ENCODE measurements at places on chromosomes 5 and 9.

GRCh38 chr9:104774132-104774531, 10.2 kb downstream of the NIPSNAP3B start:
- DNase-seq: no peak

GRCh38 chr9:137632230-137633161, 13.7 kb downstream of the EHMT1 start:
- no peak for DNase-seq

- no peak for DNase-seq
Measured at GRCh38 chr5:89668821-89669220, 740.7 kb downstream of the CETN3 start.

- no peak for DNase-seq
Measured at GRCh38 chr5:139653616-139654015, 5.5 kb downstream of the CXXC5 start.

DNA sequence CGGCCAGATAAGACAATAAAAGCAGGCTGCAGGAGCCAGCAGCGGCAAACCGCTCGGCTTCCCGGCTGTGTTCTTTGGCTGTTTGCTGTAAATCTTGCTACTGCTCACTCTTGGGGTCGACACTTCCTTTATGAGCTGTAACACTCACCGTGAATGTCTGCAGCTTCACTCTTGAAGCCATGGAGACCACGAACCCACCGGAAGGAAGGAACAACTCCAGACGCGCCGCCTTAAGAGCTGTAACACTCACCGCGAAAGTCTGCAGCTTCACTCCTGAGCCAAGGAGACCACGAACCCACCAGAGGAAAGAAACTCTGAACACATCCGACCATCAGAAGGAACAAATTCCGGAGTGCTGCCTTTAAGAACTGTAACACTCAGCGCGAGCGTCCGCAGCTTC, 451.7 kb downstream of the AGTPBP1 start:
- DNase-seq: no peak

DNA sequence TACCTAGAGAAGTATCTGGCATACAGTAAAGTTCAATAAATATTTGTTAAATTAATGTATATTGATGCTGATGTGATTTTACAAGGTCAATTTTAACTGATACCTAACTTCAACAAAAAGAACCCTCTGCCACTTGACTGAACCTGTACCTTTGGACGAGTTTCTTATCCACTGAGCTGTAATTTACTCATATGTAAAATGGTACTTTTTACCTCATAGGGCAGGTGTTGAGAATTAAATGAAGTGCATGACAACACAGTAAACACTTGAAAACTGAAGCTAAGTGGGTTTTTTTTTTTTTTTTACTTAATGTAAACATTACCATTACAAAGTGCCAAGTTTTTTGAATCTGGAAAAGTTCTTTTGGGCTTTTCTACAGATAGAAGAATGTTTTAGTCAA, 15.4 kb downstream of the NIPSNAP3B start:
- DNase-seq: no peak

DNA sequence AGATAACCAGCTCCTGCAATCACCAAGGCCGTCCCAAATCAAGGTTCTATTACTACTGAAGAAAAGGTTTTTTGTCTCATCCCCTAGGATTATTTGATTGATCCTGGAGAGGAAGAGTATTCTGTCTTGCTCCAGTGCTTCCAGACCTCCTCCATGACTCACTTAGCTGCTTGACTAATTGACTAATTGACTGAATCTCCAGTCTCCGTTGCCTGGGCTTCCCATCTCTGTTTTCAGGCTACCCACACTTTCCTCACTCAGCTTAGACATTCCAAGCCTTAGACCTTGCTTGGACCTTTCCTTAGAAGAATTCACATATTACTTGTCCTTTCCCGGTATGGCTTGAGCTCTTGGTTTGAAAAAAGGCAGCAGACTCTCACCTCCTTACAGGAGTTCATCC, 60.6 kb downstream of the FRMD3 start:
- DNase-seq: no peak

- DNase-seq: no peak
Measured at GRCh38 chr9:84294241-84294950, 46.2 kb downstream of the SLC28A3 start.

DNA sequence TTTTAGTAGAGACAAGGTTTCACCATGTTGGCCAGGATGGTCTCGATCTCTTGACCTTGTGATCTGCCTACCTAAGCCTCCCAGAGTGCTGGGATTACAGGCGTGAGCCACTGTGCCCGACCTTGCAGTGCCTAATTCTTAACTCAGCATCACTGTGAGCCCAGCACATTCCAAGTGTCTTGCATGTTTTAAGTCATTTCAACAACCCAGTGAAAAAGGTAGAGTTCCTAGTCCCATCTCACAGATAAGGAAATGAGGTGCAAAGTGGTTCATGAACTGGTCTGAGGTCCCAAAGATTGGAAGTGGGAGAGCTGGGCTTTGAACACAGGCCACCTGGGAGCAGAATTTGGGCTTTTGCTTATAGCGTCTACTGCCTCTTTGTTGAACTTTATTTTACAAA, 68.0 kb downstream of the ZNF366 start:
- DNase-seq: no peak

DNA sequence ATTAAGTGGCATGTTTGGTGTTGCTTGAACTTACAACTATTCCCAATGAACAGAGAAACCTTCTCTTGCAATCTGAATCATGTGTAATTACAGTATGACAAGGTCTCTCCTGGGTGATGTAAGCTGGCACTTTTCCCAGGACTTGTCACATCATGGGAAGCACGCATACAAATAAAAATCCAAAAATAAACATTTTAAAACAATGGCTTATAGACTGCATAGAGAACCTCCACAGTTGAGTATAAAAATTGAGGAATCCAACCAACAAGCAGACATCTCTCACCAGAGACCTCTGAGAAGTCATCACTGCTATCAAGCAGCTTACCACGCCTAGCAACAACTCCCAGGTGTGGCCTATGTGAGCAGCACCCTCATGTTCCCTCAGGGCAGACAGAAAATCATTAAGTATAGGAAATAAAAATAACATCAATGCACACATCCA, 3.9 kb downstream of the MLLT3 start:
- DNase-seq: no peak

- DNase-seq: peak; percentile 70
Measured at GRCh38 chr9:21681641-21682040, 120.8 kb upstream of the MTAP start.

- no peak for DNase-seq
Measured at GRCh38 chr9:89360465-89360864, 42.2 kb downstream of the SECISBP2 start.

GRCh38 chr5:96157077-96157780, 195.6 kb upstream of the ELL2 start:
- no peak for DNase-seq

DNA sequence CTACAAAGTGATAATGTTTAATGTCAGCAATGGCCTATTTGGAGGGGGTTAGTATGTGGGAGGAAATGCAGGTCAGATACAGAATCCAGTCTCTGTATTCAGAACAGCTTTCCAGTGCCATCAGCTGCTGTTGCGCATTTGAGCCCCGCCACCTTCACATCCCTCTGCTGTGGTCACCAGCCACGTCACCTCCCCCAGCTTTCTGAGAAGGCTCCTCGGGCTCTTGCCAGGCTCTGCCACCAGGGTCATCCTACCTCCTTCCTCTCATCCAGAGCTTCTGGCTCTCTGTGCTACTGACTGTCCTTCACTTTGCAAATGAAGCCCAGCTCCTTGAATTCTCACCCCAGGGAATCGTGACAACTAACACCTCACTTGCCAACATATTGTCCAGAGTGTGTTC, 138.8 kb downstream of the PIK3R1 start:
- no peak for DNase-seq

GRCh38 chr9:2385746-2386145, 235.8 kb upstream of the VLDLR start:
- no peak for DNase-seq

DNA sequence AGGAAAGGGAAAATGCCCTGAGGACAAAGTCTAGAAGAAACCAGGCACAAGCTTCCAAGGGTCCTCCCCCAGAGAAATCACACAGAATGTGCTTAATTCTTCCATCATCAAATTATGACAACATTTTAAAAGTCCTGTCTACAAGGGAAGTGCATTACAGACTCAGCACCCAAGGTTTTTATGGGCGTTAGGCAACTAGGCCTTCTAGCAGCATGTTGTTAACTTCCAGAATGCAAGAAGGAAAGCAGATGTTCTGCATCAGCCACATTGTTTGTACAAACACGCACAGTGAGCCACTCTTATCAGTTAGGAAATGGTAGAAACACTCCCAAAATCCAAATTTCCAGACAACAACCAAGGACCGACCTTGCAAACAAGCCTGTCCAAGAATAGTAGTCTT, 26.5 kb downstream of the SMC5 start:
- peak; percentile 51 for DNase-seq

- no peak for DNase-seq
Measured at GRCh38 chr9:13083366-13083765, 196.1 kb downstream of the MPDZ start.

DNA sequence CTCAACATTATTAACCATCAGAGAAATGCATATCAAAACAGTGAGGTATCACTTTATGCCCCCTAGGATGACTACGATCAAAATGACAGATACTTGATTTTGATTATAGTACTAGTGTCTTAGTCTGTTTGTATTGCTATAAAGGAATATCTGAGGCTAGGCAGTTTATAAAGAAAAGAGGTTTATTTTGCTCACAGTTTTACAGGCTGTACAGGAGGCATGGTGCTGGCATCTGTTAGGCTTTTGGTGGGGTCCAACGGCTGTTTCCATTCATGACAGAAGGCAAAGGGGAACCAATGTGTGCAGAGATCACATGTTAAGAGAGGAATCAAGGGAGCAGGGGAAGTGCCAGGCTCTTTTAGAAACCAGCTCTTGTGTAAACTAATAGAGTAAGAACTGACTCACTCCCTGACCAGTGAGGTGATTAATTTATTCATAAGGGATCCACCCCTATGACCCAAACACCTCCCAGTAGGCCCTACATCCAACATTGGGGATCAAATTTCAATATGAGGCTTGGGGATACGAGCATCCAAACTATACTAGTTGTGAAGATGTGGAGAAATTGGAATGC, 16.0 kb upstream of the AFF4 start:
- DNase-seq: no peak

- no peak for DNase-seq
Measured at GRCh38 chr5:56480705-56481427, 247.7 kb upstream of the ANKRD55 start.

DNA sequence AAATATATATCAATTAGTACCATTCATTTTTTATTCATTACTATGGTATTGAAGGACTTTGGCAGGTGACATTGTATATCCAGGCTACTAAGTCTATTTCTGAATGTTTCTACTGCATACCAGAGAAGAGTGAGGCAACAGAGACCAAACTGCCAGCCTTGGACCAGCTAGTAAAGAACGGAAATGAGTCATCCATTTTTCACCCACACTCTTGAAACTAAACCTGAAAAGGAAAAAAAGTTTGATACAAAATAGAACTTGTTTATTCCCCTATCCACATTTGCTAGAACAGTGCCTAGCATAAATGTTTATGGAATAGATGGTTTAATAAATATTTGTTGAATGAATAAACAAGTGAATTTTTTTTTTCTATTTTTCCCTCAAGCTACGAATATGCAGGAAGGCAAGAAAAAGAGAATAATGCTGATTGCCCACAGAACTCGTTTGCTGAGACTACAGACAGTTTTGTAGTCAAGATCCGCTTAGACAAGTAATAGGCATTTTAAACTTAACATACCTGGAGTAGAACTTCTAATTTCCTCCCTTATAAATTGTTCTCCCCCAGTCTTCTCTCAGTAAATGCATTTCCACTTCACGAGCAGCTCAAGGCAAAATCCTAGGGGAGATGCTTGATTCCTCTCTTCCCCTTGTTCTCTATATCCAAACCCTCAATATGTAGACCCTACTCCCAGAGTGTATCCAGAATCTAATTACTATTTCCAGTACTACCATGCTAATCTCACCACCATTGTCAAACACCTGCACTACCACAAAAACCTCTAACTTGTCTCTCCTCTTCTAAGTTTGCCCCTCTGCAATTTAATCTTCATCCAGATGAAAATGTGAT, 146.2 kb upstream of the RASA1 start:
- DNase-seq: peak; percentile 62

DNA sequence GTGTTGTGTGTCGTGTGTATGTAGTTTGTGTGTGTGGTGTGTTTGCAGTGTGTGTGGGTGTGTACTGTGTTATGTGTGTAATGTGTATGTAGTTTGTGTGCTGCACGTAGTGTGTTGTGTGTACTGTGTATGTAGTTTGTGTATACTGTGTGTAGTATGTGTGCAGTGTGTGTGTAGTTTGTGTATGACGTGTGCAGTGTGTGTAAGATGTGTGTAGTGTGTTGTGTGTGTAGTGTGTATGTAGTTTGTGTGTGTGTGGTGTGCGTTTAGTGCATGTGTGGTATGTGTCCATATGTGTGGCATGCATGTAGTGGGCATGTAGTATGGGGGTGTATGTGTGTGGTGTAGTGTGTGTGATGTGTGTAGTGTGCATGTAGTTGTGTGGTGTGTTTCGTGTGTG, 39.6 kb downstream of the SYK start:
- DNase-seq: no peak

- no peak for DNase-seq
Measured at GRCh38 chr5:108625654-108626053, 122.0 kb upstream of the FER start.

GRCh38 chr5:174106997-174107655, 61.6 kb downstream of the NSG2 start:
- DNase-seq: no peak

- no peak for DNase-seq
Measured at GRCh38 chr5:35172533-35172932, 57.8 kb downstream of the PRLR start.

GRCh38 chr9:12818431-12819000, 43.7 kb downstream of the LURAP1L start:
- no peak for DNase-seq

DNA sequence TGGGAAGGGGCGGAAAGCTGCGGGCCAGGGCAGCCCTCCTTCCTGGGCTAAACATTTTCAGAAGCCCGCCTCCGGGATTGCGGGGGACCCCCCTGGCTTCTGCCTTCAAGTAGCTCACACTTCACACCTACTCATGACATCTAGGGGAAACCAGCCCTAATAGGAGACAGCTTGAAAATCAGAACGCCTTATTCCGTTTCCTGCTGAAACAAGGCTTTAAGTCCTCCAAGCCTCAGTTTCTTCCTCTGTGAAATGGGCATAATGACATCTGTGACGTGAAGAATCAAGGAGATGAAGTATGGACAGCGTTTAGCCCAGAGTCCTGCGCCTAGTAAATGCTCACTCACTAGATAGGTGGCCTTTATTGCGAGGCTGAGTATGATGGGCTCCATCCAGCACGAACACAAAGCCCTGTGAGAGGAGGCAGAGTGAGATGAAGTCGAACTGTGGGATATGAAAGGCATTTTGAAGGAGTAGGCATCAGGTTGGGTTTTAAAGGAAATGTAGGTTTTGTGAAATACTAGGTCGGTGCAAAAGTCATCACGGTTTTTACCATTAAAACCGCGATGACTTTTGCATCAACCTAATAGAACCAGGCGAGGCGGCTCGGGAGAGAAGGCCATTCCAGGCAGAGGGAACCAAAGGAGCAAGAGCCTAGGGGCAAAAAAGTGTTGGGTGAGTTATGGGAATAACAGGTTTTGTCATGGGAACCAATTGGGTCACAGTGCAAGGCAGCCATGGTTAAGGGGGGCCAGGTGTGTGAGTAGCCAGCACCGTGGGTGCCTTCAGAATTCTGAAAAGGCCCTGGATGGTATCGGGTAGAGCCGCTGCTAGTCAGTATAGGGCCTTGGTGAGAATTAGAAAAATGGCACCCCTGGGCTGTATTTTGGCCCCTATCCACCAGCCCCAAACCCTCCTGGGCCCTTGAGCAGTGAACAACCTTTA, 1.0 kb upstream of the TSC1 start:
- DNase-seq: no peak
